ENCODE measurements at places on chromosomes 3 and 15.

DNA sequence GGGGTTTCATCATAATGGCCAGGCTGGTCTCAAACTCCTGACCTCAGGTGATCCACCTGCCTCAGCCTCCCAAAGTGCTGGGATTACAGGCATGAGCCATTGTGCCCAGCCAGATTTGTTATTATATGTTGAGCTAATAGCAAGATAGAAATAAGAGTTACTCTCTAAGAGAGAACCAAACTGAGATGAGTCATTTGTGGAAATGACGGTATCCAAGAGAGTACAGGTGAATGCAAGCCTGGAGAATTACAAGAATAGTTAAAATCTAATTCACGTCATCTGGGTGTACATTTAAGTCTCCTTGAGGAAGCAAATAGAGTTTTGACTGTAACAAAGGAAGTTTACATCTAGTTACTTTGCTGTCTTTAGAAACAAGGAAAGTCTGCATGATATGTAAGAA, 12.0 kb upstream of the CDIN1 start:
- no peak for DNase-seq

- DNase-seq, result no peak
Measured at GRCh38 chr15:85125056-85125661, 143.5 kb downstream of the PDE8A start.

DNA sequence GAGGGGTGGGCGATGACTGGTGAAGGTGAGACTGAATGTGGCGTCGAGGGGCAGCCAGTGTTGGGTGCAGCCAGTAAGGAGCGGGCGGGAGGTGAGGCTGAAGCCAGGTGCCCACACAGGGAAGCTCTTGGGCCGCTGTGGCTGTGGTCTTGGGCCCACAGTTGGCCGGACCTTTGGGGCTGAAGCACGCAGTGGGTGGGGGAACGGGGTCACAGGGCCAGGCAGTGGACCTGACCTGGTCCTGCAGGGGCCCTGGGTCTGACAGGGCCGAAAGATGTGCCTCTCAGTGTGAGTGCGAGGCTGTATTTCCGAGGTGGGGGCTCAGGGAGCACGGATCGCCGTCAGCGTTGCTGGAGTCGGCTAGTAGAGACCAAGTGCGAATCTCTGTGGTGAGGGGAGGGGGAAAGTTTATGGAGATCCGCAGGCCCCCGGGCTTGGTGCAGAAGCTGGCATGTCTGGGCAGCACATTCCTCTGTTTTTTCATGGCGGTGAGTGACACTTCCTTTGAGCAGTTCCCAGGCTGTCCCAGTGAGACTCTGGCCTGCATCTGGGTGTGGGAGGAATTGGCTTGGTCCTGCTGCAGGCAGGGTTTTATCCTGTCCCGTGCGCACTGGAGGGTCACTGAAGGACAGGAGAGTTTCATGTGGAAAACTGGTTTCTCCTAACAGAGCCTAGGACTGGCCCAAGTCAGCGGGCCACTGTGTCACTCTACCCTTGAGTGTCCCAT, 100.8 kb downstream of the TMEM266 start:
- DNase-seq, result no peak

DNA sequence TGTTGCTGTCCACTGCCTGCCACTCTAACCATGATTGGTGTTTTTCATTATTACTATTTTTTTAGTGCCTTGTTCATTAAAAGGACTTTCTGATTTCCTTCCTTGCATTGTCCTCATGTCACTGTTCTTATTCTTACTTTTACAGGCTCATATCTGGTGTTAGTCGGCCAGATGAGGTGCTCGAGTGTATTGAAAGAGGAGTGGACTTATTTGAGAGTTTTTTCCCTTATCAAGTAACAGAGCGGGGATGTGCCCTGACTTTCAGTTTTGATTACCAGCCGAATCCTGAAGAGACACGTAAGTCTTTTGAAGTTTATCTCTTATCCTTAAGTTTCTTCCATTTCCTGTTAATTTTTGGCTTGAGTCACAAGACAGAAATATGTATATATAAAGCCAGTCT, 23.2 kb downstream of the QTRT2 start:
- DNase-seq, result no peak

GRCh38 chr3:193498215-193498614, 56.5 kb downstream of the ATP13A4 start:
- no peak for DNase-seq

DNA sequence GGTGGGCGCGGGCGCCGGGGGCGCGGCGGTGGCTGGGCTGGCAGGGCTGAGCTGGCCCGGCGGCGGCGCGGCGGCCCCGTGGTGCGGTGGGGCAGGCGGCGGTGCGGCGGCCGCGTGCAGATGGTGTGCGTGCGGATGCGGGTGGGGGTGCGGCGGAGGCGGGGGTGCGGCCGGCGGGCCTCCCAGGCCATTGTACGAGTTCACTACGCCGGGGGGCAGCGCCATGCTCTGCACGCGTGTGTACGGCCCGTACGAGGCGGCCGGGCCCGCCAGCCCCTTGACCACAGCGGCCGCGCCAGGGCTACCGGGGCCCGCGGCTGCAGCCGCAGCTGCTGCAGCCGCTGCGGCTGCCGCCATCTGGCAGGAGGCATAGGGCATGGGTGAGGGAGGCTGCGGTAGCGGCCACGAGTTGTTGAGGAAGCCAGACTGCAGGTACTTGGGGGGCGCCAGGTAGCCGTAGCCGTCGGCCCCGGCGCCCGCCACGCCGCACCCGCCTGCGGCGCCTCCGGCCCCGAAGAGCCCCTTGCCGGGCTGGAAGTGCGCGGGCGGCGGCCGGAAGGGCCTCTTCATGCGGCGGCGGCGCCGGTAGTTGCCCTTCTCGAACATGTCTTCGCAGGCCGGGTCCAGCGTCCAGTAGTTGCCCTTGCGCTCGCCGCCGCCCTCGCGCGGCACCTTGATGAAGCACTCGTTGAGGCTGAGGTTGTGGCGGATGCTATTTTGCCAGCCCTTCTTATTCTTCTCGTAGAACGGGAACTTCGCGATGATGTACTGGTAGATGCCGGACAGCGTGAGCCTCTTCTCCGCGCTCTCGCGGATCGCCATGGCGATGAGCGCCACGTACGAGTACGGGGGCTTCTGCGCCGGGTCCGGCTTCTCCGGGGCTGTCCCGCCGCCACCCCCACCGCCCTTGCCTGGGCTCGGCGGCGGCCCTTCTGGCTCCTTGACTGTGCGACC, 951 bp downstream of the FOXL2 start:
- no peak for DNase-seq

GRCh38 chr15:34810443-34811129, 15.2 kb upstream of the ACTC1 start:
- no peak for DNase-seq

GRCh38 chr15:48602358-48603122, 43.0 kb downstream of the FBN1 start:
- no peak for DNase-seq

DNA sequence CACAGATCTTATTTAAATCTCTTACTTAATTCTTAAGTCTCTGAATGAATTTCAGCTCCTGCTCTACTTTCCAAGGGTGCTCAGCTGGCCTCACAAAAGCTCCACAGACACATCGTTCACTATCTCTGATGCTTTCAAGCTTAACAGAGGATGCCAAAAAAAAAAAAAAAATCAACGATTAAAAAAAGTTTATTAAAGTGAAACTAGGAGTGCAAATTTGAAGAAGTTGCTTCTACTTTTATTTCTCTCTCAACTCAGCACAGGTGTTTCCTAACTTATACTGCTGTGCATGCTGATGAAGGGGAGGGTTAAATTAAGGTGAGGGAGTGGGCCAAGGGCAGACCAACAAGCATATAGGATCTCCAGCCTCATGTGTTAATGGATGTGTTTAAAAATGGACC, 157.2 kb downstream of the TIGIT start:
- no peak for DNase-seq

DNA sequence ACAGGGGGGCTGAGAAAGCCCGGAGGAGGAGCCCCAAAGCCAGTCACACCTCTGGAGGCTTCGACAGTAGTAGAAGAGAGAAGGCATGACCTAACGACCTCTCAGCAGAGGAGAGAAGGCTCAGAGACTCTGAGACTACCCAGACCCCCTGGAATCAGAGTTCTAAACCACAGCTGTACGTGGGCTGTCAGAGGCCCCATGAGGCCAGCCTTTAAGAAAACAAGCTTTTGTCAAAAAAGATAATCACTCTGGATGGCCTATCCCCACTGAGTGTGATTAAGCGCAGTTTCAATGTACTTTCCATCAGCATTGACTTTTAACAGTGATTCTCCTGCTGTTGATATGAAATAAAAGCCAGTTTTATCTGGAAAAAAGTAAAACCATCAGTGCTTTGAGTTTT, 330.3 kb downstream of the CLSTN2 start:
- no peak for DNase-seq

- DNase-seq, result no peak
Measured at GRCh38 chr15:34621675-34622074, 38.2 kb upstream of the GOLGA8B start.

DNA sequence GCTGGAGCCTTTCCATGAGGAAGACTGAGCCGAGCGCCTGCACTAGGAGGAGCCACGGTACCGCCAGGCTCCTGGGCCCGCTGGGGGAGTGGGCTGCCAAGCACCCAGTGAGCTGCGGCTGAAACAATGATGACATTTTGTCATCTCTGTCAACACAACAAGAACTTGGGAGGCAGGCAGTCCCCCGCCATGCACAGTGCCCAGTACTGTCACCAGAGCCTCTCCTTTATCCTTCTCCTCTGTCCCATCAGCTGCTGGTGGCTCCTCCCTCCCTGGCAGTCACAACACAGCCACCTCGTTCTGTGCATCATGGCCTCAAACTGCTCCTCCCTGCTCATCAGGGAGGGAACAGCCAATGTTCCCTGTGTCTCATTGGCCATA, 34.0 kb upstream of the PCSK6 start:
- no peak for DNase-seq
